ENCODE measurements at places on chromosomes 1 and 21. TPM values are rescaled to one million over a fixed set of nuclear protein-coding genes. Genes with fewer than 3 reads are reported as not detected.

NME7 gene
- 21.4 TPM for total RNA-seq

INSRR gene
- total RNA-seq: 7.0 TPM

RSPH1 gene
- total RNA-seq: 10.4 TPM

TMEM81 gene
- 5.9 TPM for total RNA-seq

MR1 gene
- 7.1 TPM for total RNA-seq

MTF1 gene
- total RNA-seq: 16.8 TPM

KLF17 gene
- total RNA-seq: 5.2 TPM

SELENOF gene
- total RNA-seq: 115 TPM

PTPRC gene
- 5.1 TPM for total RNA-seq

SLX9 gene
- 30.8 TPM for total RNA-seq

DNA sequence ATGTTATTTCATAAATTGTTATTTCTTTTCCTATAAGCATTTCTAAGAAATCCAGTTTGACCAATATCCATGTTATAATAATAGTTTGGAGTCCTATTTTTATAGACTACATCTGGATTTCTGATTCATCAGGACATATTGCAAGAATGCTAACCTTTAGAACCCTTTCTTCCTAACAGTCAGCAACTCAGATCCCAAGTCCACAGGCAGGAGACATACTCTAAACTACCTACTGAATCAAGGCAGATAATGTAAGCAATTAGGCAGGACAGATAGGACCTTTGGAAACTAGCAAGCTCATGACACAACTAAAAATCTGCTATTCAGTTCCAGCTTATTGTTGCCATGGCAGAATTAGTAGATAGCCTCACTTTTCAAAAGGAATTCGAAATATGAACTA, 104.1 kb downstream of the DENND1B start:
- DNase-seq: no peak

DNA sequence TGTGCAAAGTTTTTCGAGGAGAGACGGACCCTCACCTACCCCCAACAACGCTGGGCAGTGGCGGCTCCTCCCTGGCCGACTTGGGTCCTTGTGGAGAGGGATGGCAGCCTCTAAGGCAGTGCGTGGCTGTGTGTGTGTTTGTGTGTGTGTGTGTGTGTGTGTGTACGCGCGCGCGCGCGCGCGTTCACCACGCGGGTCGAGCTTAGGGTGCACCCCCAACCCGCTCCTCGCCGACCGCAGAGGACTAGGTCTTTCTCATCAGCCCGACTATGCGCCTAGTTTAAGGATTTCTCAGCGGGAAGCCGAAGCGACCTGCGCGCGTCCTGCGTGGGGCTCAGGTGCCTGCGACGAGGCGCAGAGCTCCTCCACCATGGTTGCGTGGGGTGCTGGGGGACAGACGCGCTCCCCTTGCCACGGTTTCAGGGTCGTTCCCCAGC, 940 bp downstream of the SOX13 start:
- DNase-seq: peak; percentile 55

GRCh38 chr1:104125266-104125665, 375.6 kb downstream of the AMY1C start:
- no peak for DNase-seq

DNA sequence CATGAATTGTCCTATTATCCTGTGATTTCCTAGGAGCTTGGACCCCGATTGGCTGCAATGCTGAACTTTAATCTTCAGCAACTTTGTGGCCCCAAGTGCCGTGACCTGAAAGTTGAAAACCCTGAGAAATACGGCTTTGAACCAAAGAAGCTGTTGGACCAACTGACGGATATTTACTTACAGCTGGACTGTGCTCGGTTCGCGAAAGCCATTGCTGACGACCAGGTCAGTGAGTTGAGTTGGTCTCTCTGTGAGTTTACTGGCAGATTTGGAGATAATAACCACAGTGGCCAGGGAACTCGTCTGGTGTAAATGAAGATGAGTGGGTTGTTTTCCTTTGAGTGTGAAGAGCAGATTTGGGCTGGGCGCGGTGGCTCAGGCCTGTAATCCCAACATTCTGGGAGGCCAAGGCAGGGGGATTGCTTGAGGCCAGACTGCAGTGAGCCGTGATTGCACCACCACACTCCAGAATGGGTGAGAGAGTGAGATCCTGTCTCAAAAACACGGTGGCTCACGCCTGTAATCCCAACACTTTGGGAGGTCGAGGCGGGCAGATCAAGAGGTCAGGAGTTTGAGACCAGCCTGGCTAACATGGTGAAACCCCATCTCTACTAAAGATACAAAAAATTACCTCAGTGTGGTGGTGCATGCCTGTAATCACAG, 39.1 kb upstream of the KIF1B start:
- DNase-seq: no peak

- DNase-seq: no peak
These were observed 1.5 kb upstream of the UQCRHL start for GRCh38 chr1:15808955-15809354.

DNA sequence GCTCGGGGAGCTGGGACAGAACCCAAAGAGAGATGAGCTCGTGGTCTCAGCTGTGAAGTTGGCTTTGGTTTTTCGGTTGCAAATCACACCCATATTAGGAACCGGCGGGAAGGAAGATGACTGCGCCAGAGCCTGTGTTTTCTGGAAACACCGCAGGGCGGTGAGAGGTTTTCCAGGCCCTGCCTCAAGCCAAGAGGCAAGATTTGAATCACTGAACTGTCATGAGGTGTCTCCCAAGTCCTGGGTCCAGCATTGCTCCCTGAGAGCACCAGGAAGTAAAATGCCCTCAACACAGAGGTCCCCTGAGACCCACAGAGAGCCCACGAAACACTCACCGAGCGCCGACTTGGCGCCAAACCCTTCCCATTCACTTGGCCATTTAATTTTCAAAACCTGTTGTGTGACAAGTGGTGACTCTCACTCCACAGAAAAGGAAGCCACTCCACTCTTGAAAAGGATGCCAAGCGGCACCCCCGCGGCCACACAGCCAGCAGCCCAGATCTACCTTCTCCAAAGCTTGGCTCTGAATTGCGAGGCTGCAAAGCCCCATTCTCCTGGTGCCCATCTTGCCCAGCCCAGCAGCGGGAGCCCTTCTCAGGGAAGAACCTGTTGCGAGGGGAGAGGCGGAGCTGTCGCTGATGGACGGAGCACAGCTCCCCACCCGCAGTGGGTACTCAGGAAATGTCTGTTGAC, 99.0 kb upstream of the RUNX3 start:
- no peak for DNase-seq

GRCh38 chr1:153434746-153435455, 18.6 kb downstream of the S100A7A start:
- DNase-seq: no peak

DNA sequence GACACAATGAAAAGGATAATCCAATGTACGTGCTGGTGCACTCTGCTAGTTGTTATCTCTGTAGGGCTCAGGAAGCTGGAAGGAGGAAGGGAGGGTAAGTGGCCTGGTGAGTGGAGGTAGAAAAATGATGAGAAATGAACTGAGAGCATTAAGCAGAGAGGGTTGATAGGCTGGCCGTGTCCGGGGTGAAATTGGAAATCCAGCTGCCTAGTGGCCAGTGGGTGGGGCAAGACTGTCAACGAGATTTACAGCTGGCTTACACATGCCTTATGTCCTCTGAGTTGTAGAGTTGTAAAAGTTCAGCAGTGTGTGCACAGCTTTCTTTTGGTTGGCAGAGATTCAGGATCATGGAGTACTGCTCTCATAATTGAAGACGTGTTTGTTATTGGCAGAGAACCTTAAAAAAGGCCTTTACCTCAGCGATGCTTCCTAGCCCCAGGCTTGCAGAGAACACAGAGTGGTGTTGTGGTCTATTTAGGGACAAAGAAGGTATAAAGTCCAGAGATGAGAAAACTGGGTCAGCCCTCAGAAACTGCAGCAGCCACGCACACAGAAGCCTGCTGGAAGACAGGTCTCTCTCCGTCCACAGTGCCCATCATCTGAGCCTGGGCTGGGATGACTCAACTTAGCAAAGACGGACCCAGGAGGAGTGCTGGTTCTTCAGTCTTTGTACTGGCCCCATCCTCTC, 132.4 kb downstream of the EDEM3 start:
- peak; percentile 80 for DNase-seq

DNA sequence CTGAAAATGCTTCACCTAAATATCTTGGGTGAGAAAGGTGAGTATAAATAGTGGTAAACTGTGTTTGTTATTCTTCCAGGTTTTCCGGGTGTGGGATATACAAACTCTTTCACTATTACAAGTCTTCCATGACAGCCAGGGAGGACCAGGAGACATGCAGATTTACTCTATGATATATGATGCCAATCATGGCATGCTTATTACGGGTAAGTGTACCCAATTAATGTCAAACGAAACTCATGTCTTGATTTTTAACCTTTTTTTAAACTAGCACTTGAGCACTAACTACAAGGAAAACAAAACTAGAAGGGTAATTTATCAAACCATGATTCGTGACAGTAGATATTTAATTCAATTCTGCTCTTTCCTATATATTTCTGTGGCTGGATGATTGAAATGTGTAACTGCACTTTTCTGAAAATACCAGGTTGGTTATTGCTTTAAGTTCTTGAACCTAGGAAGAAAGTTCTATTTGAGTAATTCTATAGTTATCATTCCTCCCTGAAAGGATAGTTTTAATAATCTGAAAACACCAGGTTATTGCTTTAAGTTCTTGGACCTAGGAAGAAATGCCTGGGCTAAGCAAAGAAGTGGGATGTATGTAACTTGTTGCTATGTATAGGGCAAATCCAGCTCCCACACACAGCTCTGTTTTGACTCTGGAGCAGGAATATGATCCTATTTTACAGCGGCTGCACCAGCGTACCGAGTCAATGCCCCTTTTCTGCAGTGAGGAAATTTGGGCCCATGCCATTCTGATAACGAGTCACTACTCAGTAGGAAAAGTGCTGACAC, 86.4 kb downstream of the WDR64 start:
- DNase-seq: no peak

DNA sequence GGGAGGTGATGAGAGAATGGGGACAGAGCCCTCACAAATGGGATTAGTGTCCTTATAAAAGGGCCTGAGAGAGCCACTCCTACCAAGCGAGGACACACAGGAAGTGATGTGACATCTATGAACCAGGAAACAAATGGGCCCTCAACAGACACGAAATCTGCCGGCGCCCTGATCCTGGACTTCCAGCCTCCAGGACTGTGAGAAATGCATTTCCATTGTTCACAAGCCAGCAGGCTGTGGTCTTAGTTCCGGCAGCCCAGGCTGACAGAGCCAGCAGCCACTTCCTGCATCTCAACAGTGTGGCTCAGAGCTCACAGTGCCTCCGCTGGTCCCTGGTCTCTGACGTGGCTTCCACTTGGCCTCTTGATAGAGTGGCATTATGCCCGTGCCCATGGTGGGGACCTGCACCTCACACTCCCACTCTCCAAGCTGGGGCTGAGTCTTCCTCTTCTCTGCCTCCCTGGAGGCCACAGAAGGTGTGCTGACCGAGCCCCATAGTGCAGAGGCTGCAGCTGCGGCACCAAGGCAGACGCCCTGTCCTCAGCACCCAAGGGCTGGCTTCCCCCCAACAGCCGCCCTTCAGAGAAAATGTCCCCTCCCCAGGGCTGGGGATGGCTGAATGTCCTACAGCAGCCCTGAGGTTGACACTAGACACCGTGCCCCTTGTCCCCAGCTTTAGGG, 44.9 kb downstream of the ACOT7 start:
- no peak for DNase-seq

DNA sequence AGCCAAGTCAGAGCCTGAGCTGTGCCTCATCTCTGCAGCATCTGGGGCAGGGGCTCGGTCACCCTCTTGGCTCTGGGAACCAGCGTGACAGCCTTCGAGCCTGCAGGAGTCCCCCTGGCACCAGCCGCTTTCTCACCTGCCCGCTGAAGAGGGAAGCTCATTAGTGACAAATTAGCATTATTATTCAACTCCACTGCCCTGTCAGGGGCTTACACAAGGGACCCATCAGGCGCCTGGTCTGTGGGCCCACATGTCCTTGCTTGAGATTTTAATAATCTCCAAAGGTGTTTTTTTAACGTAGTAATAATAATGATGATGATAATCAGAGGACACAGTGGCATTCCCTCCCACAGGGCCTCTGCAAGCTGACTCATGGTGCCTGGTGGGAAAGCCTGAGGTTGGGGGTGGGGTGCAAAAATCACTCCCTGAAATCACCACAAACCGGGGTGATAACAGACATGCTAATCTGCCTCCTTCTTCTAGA, 98.1 kb upstream of the IGSF21 start:
- no peak for DNase-seq

GRCh38 chr1:39671793-39672550, at the start of gene NT5C1A:
Gene NT5C1A (minus strand): TSS chr1:39672107. CDS start chr1:39672038, 69 bp downstream.
- peak; percentile 41 for DNase-seq

GRCh38 chr1:100721526-100722207, 2.1 kb downstream of the VCAM1 start:
- peak; percentile 52 for DNase-seq

GRCh38 chr1:202567738-202568137, 142.5 kb downstream of the SYT2 start:
- DNase-seq: no peak

DNA sequence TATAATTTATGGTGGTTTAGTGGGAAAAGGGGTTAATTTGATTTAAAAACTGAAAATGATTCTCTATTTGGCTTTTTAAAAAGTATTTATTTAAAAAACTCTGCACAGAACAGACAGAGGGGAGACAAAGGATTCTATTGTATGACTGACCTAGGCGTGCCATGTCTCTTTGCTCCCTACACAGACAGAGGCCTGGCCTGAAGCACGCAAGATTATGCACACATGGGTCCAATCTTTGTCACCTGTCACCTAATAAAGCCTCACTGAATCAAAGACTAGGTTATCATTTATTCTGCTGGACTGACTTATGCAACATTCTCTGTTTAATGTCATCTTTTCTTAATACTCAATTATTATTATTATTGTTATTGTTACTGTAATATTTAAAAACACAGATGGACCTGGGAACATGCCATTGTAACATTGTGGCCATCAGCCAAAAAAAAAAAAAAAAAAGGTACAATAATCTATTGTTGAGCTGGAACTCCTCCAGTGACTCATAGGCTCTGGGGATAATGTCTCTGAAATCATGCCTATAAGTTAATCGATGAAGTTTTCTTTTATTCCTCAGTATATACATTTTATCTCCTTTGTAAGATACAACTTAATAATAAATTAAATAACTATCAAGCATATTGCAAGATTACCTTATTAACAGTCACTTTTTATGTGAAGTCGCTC, 112.1 kb downstream of the RUNX1 start:
- DNase-seq: no peak
